ENCODE measurements at places on chromosomes 12 and 14.

DNA sequence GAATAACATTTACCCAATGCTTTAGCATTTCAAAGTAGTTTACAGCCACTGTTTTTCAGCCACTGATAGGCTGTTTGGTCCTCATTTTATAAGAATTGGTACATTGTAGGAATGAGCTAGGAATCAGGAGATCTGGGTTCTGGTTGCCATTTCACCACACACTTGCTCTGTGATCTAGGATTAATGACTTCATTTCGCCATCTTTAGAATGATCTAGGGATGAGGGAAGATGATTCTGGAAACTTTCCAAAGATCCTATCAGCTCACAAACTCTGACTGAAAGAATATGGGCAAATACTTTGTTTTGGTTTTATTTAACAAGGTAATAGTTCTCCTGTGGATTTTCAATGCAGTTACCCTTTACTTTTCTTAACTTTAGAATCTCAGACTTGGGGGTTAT lies 155.0 kb downstream of the GCH1 start:
- DNase-seq, result no peak

DNA sequence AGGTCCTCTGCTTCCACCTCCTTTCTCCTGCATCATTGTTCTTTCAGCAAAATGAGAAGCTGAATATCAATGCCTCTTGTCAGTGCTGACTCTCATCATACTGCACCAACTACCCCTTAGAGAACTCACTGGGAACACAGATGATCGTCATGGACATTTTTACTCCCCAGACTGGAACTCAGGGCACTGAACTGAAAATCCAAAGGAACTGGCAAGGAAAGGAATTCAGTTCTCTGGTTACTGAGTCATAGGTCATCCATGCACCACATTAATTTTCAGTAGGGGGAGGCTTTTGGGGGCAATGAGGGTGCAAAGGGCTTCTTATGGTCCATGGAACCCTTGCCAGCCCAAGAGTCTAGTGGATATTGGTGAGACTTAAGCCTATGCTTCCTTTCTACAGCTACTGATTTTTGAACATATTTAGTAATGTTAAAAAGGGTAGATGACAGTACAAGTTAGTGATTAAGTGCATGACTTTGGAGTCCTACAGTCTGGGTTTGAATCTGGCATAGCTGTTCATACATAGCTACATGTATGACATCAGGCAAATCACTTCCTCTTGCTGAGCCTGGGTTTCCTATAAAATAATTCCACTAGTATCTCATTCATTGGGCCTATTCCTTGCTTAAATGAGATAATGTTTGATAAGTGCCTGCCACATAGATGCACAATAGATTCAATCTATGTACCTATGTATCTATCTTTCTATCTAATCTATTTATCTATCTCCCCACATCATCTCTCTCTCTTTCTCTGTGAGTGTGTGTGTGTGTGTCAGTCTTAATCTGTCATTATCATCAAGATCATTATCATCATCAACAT lies 29.2 kb downstream of the BBS10 start:
- DNase-seq, result peak; percentile 29

DNA sequence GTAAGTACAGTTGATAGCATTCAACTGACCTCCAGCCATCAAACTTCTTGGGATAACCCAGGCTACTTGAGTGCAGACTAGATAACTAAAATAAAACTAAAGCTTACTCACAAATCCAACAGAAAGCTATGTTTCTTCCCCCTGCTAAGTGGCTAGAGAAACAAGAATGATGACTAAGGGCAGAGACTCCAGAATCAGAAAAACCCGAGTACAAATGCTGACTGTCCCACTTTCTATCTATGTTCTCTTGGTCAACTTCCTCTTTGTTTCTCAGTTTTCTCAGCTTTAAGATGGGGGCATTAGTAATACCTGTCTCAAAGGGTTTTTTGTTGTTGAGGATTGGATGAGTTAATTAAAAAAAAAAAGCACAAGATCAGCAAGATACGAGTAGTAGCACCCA lies 6.1 kb upstream of the NUAK1 start:
- DNase-seq, result no peak

DNA sequence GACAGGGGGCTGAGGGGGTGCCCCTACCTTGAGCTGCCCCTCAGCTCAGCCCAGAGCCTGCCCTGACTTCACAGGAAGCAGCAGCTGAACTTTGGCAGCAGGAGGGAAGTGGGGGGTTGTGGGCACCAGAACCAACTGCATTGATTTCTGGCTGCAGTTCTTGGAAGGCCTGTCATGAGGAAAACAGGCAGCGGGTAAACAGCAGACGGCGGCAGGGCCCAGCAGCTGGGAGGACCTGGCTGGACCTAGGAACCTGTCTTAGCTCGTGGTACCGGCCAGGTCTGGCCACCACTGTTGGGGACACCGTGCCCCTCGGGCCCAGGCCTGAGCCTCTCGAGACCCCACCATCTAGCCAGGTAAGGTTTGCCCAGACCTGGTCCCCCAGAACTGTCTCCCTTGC lies 154.2 kb upstream of the MYL2 start:
- DNase-seq, result peak; percentile 69

DNA sequence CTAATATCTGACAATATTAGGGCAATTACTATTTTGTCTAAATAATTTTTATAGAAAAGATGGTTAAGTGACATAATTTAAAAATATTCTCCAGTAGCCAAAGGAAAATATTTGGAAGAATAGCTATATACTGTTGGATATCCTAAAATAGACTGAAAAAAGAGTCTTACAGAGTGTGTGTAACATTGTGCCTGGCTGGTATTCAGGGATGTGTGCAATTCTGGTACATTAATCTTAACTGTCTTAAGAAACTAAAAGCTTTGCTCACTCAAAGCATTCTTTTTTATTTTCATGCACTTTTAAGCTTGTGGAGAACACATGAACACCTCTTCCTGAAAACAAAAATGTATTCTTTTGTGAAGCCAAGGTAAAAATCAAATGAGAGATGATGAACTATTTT lies 10.1 kb upstream of the NR2C1 start:
- no peak for DNase-seq

GRCh38 chr12:111788178-111788654 lies 21.5 kb downstream of the ALDH2 start:
- DNase-seq, result peak; percentile 8

- peak; percentile 82 for DNase-seq
Observed at GRCh38 chr12:64825143-64826021, 935 bp downstream of the TBC1D30 start.

DNA sequence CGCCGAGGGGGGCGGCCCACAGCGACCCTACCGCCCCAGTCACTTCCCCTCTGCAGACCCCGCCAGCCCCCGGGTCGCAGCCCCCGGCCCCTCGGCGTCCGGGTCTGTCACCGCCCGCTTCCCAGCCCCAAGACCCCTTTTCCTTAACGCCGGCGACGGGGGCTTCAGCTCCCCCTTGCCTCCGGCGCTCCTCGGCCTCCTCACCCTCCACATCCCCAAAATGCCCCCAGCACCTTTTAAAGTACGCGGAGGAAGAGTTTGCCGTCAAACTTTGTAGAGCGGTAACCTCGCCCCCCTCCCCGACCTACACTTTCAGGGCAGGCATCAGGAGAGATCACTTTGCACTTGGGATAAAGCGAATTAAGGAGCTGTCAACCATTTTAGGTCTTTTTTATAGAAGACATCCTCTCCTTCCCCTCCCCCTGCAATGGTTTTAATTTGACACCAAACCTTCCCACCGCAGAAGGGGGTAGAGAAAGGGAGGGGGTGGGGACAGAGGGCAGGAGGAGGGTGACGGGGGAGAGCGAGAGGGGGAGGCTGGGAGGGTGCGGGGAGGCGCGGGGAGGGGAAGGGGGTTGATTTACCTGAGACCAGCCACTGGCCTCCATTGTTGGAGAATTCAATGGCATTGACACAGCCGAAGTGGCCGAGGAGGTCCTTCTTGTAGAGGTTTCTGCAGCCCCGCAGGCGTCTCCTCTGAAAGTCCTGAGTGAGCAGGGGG lies 578 bp downstream of the DCAF5 start:
- DNase-seq, result peak; percentile 75

DNA sequence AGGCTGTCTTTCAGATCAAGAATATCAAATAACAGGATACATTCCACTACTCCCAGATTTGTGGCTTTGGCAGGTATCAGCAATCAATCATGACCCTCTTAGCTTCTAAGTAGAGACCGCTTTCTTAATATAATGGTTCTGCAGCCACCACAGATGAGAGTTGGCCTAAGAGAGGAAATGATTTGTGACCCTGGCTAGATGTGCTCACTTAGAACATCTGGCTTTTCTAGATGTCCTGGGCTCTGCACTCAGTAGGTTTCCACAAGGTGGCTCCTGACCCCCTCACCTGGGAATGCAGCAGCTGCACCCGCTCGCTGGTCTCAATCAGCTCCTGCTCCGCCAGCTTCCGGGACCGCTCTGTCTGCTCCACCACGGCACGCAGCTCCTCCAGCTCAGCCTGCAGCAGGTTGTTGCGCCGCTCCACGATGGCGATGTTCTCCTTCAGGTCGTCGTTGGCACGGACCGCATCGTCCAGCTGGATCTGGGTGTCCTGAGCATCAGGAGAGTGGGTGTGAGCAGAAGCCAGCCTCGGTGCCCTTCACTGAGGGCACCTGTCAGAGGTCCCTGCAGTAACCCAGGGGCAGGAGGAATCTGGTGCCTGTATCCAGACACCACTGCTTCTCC lies 8.9 kb downstream of the CMTM5 start:
- DNase-seq, result no peak

GRCh38 chr12:3454780-3455179 lies 36.2 kb upstream of the PRMT8 start:
- no peak for DNase-seq

DNA sequence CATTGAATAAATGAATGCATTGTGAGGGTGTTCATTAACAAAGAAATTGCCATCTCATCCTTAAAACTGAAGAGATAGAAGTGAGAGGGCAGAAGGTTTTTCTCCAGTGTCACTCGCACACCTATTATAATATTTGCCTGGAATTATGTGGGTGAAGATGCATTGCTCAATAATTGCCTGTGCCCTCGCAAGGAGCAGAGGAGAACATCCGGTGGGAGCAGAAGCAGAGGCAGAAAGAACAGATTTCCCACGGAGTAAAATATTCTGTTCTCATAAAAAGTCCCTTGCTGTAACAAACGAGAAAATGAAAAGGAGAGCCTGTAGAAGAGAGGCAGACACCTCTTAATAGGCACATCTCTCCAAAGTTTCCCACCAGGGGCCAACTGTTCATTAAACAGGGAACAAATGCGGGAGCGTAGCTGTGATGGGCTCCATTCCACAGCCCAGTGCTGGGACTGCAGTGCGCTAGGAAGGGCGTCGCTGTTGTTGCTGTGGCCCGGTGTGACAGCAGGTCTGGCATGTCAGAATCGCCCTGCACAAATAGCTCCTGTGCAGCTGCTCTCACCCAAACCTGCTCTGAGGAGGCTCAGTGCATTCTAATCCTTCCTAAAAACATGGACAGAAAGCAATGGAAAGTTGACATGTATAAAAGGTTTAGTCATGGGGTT lies 359.8 kb downstream of the APAF1 start:
- DNase-seq, result no peak

DNA sequence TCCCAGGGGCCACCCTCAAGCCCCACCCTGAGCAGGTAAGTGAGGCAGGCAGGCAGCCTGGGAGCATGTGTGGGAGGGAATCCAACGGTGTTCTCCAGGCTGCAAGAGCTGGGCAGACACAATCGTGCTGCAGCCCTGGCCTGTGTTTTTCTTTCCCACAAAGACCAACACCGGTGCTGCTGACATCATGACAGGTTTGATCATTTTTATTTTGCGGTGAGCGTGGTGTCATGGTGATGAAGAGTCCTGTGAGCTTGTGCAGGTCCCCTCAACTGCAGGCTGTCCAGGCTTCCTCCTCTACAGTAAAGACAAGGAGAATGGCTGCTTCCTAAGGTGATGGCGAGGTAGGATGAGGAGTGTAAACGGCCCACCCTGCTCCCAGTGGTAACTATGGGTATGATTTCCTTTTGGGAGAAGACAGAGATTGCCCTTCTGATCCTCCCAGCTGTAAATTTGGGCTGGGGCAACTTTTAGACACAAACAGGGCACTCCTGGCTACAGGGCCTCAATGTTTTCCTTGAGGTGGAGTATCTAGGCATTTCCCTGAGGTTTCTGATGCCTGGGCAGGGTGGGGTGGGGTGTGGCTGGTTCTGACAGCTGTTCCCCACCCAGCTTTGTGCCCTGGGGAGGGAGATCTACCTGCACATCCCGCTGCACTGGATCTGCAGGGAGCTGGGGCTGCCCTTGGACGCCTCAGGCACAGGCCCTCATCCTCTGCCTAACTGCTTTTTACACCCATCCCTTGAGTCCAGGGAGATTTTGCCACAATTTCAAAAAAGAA lies 109.1 kb downstream of the VCPKMT start:
- no peak for DNase-seq

- no peak for DNase-seq
Observed at GRCh38 chr12:53997204-53998109, 2.5 kb upstream of the HOXC9 start.

DNA sequence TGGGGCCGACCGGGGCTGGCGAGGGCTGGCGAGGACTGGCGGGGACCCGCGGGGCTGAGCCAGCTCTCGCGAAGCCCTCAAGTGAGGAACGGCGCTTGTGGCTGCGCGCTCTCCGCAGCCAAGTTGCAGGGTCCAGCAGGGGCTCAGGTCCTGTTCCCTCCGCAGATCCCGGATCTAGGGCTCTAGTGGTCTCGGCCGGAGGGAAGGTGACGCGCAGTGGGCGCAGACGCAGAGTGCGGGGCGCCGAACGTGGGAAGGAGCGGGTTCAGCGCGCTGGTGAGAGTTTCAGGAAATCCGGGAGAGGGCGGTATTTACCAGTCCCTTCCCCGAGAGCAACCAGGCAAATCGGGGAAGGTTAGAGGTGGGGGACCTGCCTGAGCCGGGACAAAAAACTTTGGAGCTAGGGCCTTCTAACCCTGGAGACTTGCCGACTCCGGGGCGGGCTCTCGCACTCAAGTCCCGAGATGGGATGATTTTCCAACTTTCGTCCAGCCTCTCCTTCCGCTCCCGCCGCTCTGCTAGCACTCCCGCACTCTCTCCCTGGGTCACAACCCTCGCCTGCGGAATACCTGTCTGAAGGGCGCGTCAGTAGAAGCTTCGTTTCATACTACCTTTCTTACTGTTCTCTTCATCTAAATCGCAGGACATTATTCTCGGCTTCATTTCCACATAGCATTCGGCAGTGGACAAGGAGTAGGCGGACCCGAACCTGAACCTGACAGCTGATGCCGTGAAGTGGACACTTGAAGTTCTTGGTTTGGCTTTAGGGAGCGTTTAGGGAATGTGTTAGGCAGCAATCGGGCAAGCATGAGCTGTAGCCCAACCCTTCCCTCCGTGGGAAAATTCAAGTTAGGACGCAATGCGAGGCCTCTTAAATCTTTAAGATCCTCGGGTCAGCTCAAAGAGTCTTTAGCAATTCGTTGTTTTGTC lies 13.6 kb upstream of the PAX9 start:
- peak; percentile 78 for DNase-seq

DNA sequence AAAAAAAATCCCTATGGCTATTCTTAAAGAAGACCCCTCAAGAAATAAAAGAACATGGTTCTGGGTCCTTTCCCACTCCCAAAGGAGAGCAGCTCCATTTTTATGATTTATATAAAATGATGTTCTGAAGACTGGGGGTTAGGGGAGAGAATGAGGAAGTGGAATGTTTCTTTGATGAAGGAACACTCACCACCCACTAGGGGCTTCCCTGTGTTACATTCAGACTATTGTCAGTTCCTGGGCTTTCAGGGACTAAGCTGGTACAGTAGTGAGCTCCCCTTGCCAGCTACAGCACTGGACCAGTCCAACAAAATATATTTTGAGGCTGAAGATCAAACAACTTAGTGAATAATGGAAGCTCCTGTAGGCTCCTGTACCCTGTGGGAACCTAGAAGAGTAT lies 98.9 kb downstream of the HMGA2 start:
- no peak for DNase-seq
